ENCODE measurements at places on chromosomes 2 and 18.

GRCh38 chr2:172562298-172562697 lies 6.4 kb downstream of the PDK1 start:
- no peak for DNase-seq
- no peaks in the 10 kb centered on the region for H3K27me3 ChIP-seq
- H3K36me3 ChIP-seq = peaks cover 14% of the 10 kb centered on the region
- H3K27ac ChIP-seq = no peak overlapping the region
- H3K4me3 ChIP-seq = no peak overlapping the region

DNA sequence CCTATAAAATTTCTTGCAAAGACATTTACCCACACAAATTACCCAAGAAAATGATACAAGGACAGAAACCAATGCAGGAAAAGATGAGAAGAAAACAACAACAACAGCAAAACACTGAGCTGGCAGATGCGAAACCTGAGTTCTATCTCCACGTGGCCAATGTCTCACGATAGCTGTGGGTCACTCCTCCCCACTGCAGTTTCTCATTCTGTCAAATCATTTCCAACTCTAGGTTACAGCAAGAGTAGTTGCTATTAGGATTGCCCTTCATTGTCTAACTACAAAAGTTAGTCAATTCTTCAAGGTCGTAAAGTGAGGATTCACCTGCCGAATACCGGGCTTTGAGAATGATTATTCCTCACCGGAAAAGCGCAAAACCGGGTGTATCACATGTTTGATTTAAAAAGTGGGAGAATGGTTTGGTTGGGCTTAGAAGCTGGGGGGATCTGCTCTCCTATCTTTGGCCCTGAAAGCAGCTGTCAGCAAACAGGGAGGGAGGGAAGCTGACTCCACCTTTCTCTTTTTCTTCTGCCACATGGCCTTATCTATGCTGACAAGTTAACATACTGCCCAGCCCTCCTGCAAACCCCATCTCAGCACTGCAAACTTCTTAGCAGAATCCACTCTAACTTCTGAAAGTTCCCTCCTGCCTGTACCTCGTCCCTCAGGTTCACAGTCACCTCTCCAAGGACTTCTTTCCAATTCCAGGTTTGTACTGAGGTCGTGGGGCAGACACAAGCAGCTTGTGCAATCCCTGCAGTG lies 473.0 kb downstream of the SOX11 start:
- H3K4me3 ChIP-seq = no peak overlapping the region
- H3K4me1 ChIP-seq = no peaks in the 10 kb centered on the region
- no peaks in the 10 kb centered on the region for H3K36me3 ChIP-seq
- no peak overlapping the region for H3K27ac ChIP-seq
- no peaks in the 10 kb centered on the region for H3K27me3 ChIP-seq

GRCh38 chr2:207503234-207503633 lies 26.5 kb upstream of the CREB1 start:
- no peaks in the 10 kb centered on the region for H3K36me3 ChIP-seq
- peak overlapping the region; percentile 84 for H3K27ac ChIP-seq
- no peak overlapping the region for H3K4me3 ChIP-seq
- no peaks in the 10 kb centered on the region for H3K27me3 ChIP-seq

- H3K4me1 ChIP-seq = peaks cover 4% of the 10 kb centered on the region
- DNase-seq = peak; percentile 44
- no peak overlapping the region for H3K4me3 ChIP-seq
- H3K27me3 ChIP-seq = no peaks in the 10 kb centered on the region
- no peak overlapping the region for H3K27ac ChIP-seq
These were observed 73.4 kb downstream of the UBR3 start for GRCh38 chr2:169900686-169901085.

- H3K27me3 ChIP-seq = no peaks in the 10 kb centered on the region
- DNase-seq = no peak
- H3K4me1 ChIP-seq = no peaks in the 10 kb centered on the region
These were observed 49.0 kb downstream of the FAM168B start for GRCh38 chr2:131044075-131044756.

- no peaks in the 10 kb centered on the region for H3K36me3 ChIP-seq
- no peak overlapping the region for H3K27ac ChIP-seq
- H3K4me3 ChIP-seq = no peak overlapping the region
- DNase-seq = no peak
- H3K4me1 ChIP-seq = no peaks in the 10 kb centered on the region
These were observed 55.9 kb downstream of the ACVR1C start for GRCh38 chr2:157572725-157573124.

- no peak overlapping the region for H3K27ac ChIP-seq
- no peaks in the 10 kb centered on the region for H3K27me3 ChIP-seq
- H3K4me1 ChIP-seq = peaks cover 21% of the 10 kb centered on the region
- no peaks in the 10 kb centered on the region for H3K36me3 ChIP-seq
- no peak for DNase-seq
These were observed 74.9 kb upstream of the PELI1 start for GRCh38 chr2:64219149-64219548.

- no peaks in the 10 kb centered on the region for H3K27me3 ChIP-seq
- H3K4me1 ChIP-seq = peaks cover 13% of the 10 kb centered on the region
- H3K4me3 ChIP-seq = no peak overlapping the region
- DNase-seq = no peak
These were observed 269.3 kb upstream of the GULP1 start for GRCh38 chr2:188022389-188022788.

GRCh38 chr2:229815858-229816257 lies 101.5 kb upstream of the DNER start:
- peaks cover 5% of the 10 kb centered on the region for H3K4me1 ChIP-seq
- peak; percentile 10 for DNase-seq
- H3K4me3 ChIP-seq = no peak overlapping the region

- no peak for DNase-seq
- no peaks in the 10 kb centered on the region for H3K4me1 ChIP-seq
- no peak overlapping the region for H3K27ac ChIP-seq
These were observed 17.3 kb upstream of the NEUROD1 start for GRCh38 chr2:181697571-181697970.

DNA sequence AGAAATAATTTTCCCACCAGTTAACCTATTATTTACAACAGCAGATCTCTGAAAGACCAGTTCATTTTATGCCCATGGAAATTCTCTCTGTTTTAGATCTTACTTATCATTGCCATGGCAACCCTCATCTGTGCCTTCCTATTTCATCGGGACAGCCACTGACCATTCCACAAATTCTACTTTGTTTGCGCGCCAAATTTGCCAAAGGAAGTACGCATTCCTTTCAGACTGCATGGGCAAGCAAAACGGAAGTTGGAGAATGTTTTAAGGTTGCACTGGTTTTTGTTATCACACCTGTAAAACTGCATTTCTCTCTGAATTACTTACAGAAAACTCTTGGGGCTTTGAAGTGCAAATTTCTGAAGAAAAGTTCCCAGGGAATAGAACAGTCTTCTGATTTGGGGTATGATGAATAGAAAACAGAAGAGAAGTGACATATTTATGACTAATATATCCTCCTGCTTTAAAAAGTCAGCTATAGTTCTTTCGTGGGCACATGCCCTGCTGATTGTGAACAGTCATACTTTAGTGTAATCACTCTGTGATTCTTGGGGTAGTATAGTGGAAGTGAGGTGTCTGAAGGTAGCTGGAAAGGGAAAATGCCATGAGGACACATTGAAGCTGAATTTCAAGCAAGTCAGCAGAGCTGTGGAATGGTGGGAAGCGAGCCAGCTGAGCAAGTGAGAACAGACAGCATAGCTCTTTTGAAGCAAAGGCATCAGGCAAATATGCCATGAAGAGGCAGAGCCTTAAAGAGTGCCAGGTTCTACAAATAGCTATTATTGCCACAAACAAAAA lies 20.9 kb downstream of the NETO1 start:
- no peaks in the 10 kb centered on the region for H3K27me3 ChIP-seq
- no peaks in the 10 kb centered on the region for H3K36me3 ChIP-seq
- no peak overlapping the region for H3K4me3 ChIP-seq
- DNase-seq = no peak
- H3K4me1 ChIP-seq = no peaks in the 10 kb centered on the region

DNA sequence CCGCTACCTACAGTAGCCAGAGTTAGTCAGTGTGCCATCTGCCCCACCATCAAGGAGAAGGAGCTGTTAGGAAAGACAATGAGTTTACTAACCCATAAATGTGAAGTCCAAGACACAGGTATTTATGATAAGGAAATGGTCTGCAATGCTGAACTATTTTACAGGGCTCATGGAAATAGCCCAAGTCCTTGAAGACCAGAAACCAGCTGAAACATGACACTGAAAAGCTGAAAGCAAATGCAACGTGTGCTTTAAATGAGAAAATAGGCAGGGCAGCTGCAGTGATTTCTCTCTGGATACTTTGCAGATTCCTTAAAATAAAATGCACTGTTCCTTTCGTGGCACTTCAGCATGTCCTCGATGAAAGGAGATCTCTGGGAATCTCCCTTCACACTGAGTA lies 256.4 kb upstream of the TCF4 start:
- no peak overlapping the region for H3K27ac ChIP-seq
- H3K27me3 ChIP-seq = no peaks in the 10 kb centered on the region
- no peak overlapping the region for H3K4me3 ChIP-seq
- DNase-seq = no peak
- H3K36me3 ChIP-seq = no peaks in the 10 kb centered on the region
- peaks cover 10% of the 10 kb centered on the region for H3K4me1 ChIP-seq

DNA sequence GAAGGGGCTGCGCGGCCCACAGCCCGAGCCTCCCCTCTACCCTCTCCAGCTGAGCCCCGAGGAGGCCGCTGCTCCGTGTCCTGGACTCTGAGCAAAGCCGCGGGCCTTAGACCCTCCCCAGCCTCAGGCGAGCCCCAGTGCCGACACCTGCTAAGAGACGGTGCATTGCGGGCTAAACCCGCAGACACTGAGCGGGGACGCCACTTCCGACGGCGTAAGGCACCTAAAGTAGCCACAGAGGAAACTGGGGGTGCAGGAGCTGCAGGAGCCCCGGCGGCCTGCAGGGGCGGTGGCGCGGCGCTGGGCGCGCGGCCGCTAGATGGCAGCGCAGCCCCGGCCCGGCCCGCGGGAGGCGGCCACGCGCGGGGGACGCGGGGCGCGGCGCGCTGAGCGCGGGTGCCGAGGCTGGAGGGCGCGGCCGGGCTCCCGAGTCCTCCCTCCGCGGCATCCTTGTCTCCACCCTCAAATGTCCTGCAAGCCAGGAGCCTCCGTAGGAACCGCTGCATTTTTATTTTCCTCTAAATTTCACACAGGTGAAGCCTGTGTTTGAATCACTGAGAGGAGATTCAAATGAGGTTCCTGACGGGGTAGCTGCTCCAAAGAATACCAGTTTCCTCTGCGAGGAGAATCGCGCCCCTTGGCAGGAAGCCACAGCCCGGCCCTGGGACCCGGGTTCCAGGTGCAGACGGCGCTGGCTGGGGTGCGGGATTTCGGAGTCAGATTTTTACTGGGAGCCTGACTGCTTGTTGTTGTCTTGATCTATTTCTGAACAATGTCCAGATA lies 650.5 kb downstream of the GALR1 start:
- no peak overlapping the region for H3K4me3 ChIP-seq
- no peaks in the 10 kb centered on the region for H3K27me3 ChIP-seq
- no peak for DNase-seq
- H3K27ac ChIP-seq = no peak overlapping the region
- no peaks in the 10 kb centered on the region for H3K36me3 ChIP-seq

- H3K27me3 ChIP-seq = no peaks in the 10 kb centered on the region
- H3K4me3 ChIP-seq = no peak overlapping the region
- no peaks in the 10 kb centered on the region for H3K4me1 ChIP-seq
- DNase-seq = no peak
- H3K27ac ChIP-seq = no peak overlapping the region
- H3K36me3 ChIP-seq = peaks cover 64% of the 10 kb centered on the region
These were observed 58.9 kb downstream of the NDUFA10 start for GRCh38 chr2:239966029-239966852.

DNA sequence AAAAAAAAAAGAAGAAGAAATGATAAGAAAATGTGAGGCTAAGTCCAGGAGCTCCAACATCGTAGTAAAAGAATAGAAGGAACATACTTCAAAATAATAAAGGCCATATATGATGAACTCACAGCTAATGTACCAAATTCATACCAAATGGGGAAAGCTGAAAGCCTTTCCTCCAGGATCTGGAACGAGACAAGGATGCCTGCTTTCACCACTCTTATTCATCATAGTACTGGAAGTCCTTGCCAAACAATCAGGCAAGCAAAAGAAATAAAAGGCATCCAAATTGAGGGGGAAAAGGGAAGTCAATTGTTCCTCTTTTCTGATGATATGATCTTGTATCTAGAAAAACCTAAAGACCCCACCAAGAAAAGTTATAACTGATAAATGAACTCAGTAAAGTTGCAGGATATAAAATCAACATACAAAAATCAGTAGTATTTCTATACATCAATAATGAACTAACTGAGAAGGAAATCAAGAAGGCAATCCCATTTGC lies 170.6 kb downstream of the METTL4 start:
- no peak overlapping the region for H3K27ac ChIP-seq
- peaks cover 37% of the 10 kb centered on the region for H3K4me1 ChIP-seq
- no peak overlapping the region for H3K4me3 ChIP-seq
- DNase-seq = no peak

- no peak overlapping the region for H3K27ac ChIP-seq
- peaks cover 8% of the 10 kb centered on the region for H3K36me3 ChIP-seq
- H3K27me3 ChIP-seq = no peaks in the 10 kb centered on the region
- H3K4me1 ChIP-seq = no peaks in the 10 kb centered on the region
- no peak overlapping the region for H3K4me3 ChIP-seq
These were observed 51.0 kb downstream of the TTC27 start for GRCh38 chr2:32678825-32679224.

- DNase-seq = no peak
- peaks cover 17% of the 10 kb centered on the region for H3K4me1 ChIP-seq
- H3K27ac ChIP-seq = no peak overlapping the region
- no peaks in the 10 kb centered on the region for H3K27me3 ChIP-seq
- no peak overlapping the region for H3K4me3 ChIP-seq
These were observed 66.0 kb downstream of the CABYR start for GRCh38 chr18:24204904-24205303.

GRCh38 chr18:52237551-52237950 lies 102.4 kb upstream of the DCC start:
- H3K4me1 ChIP-seq = no peaks in the 10 kb centered on the region
- DNase-seq = no peak
- no peak overlapping the region for H3K4me3 ChIP-seq
- no peaks in the 10 kb centered on the region for H3K36me3 ChIP-seq
- H3K27ac ChIP-seq = no peak overlapping the region

DNA sequence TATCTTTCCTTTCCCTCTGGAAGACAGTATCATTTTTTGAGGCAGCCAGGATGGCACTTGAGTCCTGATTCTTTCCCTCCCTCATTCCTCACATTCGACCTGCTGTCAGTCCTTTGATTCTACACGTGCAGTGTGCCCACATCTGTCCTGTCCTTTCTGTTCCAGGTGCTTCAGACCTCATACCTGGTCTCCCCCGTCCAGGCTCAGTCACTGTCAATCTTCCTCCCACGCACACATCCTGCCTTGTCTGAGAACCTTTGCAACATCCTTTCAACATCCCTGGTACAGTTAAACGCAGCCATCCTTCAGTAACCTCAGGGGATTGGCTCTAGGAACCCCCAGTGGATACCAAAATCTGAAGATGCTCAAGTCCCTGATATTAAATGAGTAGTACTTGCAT lies 10.1 kb downstream of the BCL2 start:
- no peak for DNase-seq
- H3K36me3 ChIP-seq = no peaks in the 10 kb centered on the region
- no peak overlapping the region for H3K4me3 ChIP-seq
- H3K27me3 ChIP-seq = no peaks in the 10 kb centered on the region
- H3K4me1 ChIP-seq = 0 out of 2 replicates have a peak, but pooled peaks cover 5% of the 10 kb centered on the region

DNA sequence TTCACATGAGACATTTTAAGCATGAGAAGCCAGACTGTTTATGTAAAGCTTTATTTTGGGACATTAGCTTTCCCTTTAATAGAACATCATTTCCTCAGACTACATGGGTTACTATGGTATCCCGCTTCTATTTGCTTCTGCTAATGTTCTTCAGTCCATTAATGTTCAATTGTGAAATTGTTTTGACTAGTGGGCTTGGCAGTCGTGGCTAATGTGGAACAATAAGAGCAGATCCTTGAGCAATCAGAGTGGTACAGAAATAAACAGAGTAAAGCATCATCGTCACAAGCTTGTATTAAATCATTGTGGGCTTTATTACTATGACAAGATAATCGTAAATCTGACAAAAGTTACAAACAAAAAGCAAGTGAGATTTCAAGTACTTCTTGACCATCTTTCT lies 60.2 kb downstream of the PDE1A start:
- H3K4me1 ChIP-seq = no peaks in the 10 kb centered on the region
- no peak overlapping the region for H3K4me3 ChIP-seq
- H3K27me3 ChIP-seq = no peaks in the 10 kb centered on the region

All from SJSA1 (cell line).